NB4 (cell line): ENCODE measurements at places on chromosomes 13 and 19.

DNA sequence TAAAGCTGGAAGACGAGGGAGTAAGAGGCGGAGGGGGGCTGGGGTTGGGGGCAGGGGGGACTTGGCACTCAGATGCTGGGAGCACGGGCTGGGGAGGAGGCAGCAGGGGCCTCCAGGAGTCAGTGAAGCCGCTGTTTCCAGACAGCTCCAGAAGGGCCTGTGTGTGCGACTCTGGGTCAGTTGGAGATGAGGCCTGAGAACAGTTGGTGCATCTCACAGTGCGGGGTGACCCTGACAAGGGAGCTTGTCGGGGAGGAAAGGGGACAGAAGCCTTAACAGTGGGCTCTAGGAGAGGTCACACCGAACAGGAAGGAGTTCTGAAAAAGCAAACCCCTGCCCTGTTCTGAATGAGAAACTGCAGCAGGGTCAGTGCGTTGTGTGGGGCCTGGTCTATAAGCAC is 11.2 kb downstream of the NAXD start:
- DNase-seq: no peak

- no peak for DNase-seq
Measured at GRCh38 chr19:14525729-14526128, 3.7 kb upstream of the TECR start.

DNA sequence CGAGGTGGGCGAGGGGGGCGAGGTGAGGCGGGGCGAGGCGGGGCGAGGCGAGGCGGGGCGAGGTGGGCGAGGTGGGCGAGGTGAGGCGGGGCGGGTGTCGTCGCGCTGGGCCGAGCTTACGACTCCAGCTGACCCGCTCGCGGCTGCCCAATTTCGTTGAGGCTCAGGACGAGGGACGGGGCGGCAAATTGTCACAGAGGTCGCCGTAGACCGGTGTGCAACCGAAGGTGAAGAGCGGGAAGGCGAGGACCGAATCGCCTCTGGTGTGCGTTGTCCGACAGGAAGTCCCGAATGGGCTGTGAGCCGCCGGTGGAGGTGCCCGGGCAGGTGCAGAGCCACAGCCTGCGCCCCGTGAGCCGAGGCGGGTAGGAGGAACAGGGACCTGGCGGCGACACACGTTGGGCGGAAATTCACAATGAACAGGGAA is at the start of gene LACC1:
Gene LACC1 (plus strand): TSS at position 150 of the 427 bp plus-strand sequence. CDS start 1,082 bp downstream, outside the sequence.
- DNase-seq: peak; percentile 52

DNA sequence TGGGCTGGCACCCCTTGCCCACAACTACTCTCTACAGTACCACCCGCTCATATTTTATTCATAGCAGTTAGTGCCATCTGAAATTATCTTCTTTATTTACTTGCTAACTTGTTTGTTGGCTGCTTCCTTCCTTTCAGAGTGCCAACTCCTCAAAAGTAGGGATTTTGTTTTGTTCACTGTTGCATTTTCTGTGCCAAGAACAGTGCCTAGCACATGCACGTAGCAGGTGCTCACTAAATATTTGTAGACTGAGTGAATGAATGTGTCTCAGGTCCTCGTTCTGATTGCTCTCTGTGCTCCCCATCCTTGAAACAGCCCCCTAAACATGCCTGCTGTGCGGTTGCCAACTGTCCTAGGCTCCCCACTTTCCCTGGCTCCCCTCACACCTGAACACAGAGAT is 1.5 kb downstream of the GIPC1 start:
- DNase-seq: no peak

- no peak for DNase-seq
Measured at GRCh38 chr19:51559240-51559639, 11.8 kb upstream of the ZNF175 start.

GRCh38 chr19:4059891-4060620 is 6.6 kb downstream of the ZBTB7A start:
- peak; percentile 52 for DNase-seq

GRCh38 chr19:7590256-7590655 is 5.4 kb upstream of the CAMSAP3 start:
- DNase-seq: no peak

GRCh38 chr19:7104747-7105447 is 35.4 kb downstream of the ZNF557 start:
- DNase-seq: no peak

GRCh38 chr13:20119960-20120359 is 40.9 kb downstream of the GJA3 start:
- no peak for DNase-seq

DNA sequence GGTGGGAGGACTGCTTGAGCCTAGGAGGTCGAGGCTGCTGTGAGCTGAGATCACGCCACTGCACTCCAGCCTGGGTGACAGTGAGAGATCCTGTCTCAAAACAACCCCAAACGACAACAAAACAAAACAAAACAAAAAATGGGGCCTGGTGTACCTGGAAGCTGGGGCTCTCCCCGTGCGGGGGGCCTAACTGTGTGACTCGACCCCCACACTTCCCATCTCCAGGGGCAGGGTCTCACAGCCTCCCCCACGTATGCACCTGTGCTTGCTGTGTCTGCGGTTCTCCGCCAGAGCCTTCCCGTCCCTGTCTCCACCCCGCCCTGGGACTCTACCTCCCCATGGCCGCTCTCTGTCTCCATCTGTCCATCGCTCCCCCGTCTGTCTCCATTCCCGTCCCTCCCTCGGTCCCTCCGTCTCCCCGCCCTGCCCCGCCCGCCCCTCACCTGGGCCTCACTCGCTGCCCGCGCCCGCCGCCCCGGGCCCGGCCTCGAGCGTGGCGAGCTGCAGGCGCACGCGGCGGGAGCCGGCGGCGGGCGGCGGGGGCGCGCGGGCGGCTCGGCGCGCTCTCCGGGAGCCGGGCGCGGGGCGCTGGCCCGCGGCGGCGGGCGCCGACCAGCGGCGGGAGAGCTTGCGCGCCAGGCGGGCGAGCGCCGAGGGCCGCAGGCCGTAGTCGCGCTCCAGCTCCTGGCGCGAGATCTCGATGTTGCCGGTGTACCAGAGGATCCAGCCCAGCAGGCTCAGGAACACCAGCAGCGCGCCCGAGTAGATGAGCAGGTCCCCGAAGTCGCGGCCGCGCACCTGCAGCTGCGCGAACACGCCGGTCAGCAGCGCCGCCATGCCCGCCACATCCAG is 587 bp downstream of the TMEM238 start:
- peak; percentile 76 for DNase-seq

GRCh38 chr19:7597689-7598088 is 2.0 kb downstream of the CAMSAP3 start:
- no peak for DNase-seq

- DNase-seq: no peak
Measured at GRCh38 chr13:111575276-111575675, 254.8 kb downstream of the TEX29 start.

- no peak for DNase-seq
Measured at GRCh38 chr19:8935460-8935859, 74.7 kb downstream of the MUC16 start.

GRCh38 chr19:10151521-10151920 is 31.8 kb upstream of the EIF3G start:
- DNase-seq: no peak

GRCh38 chr19:14954071-14954655 is 12.9 kb downstream of the OR7C2 start:
- DNase-seq: peak; percentile 40

DNA sequence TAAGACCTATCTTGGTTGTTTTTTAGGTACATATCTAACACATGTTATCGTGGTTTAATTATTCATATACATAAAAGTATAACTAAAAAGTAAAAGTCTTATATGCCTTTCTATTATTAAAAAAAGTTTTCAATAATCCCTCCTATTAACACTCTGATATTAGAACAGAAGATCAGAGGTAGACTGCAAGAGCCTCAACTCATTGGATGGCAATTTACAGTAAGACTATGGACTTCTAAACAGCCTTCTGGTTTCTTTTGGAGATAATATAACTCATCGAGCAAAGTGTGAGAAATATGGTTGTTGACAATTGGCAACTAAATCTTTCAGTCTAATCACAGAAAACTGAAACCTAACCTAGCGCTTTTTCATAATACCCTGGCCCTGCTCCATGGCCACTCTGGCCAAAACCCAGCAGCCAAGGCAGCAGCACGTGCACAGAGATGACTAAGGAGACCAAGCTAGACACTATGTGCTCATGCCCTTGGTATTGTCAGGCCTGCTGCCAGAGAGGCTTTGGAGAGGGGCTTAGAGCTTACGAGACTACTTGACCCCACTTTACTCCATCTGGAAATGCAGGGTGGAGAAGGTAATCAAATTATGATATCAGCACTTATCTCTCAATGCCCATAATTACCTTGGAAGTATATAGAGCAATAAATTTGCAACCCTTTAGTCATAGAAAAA is 40.6 kb upstream of the EEF1AKMT1 start:
- no peak for DNase-seq

DNA sequence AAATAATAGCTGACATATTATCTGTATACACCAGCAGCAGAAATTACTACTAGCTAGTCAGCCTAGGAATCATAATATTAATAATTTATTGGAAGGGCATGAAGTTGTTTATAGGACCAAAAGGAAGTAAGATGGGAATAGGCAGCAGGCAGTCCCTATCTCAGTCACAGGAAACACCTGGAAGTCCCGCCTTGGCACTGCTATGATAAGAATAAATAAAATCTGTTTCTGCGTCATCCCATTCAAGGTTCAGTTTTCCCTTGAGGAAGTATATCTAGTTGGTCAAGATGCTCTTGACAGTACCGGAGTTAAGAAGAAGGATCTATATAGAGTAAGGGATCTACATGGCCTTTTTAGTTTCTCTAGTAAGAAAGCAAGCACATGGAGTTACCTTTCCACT is 830.8 kb downstream of the DIAPH3 start:
- DNase-seq: no peak

DNA sequence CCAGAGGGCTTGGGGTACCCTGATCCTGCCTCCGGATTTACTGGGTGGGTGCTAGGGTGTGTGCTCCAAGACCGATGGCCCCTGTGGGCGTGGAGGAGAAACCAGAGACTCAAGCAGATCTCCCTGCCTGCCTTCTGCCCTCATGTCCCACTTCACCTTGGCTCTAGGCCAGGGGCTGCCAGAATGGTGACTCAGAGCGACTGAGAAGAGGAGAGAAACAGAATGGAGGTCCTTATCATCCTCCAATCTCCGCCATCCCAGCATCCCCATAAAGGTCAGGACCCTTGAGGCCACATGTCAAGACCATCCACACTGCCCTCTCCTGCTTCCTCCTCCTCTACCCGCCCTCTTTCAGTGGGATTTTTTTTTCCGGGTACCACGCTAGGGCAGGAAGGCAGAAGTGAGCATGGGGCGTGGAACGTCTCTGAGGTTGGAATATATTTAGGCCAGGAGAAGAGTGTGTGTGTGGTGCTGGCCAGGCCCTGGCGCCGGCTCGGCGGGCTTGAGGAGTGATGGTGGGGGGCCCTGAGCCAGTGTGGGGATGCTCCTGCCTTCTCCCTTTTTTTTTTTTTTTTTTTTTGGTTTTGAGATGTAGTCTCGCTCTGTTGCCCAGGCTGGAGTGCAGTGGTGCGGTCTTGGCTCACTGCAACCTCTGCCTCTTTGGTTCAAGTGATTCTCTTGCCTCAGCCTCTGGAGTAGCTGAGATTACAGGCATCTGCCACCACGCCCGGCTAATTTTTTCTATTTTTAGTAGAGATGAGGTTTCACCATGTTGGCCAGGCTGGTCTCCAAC is 22.3 kb downstream of the IER2 start:
- peak; percentile 33 for DNase-seq

DNA sequence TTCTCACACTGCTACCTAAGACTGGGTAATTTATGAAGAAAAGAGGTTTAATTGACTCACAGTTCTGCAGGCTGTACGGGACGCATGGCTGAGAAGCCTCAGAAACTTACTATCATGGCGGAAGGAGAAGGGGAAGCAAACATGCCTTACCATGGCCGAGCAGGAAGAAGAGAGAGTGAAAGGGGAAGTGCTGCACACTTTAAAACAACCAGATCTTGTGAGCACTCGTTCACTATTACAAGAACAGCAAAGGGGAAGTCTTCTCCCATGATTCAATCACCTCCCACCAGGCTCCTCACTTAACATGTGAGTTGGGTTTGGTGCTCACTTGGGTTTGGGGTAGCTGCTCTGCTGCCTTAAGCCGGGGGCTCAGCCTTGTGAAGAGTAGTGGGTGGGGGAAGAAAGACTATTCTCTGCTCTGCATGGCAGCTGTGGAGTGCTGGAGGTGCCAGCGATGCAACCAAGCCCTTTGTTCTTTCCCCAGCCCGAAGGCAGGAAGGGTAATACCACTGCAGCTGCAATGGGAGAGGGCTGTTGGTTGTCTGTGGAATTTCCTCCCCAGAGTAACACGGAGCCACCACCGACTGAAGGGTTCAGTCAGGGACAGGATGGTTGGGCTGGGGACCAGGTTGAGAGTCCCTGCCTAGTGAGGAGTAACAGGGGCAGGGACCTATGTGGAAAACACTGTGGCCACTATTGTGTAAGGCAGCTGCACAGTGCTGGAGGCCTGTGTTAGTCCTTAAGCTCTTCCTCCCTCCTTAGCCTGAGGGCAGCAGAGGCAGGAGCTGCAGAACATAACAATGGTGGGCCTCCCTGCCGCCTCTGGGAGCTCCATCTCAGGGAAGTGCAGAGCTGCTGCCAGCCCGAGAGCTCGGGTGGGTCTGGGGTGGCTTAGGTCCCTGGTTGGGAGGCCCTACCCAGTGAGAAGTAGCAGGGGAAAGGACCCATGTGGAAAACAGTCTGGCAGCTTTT is 1262.5 kb downstream of the EFNB2 start:
- DNase-seq: peak; percentile 70

- peak; percentile 99 for DNase-seq
Measured at GRCh38 chr13:114065141-114065925, 67.1 kb downstream of the RASA3 start.

GRCh38 chr19:38055010-38055409 is 148.0 kb downstream of the SIPA1L3 start:
- peak; percentile 36 for DNase-seq

DNA sequence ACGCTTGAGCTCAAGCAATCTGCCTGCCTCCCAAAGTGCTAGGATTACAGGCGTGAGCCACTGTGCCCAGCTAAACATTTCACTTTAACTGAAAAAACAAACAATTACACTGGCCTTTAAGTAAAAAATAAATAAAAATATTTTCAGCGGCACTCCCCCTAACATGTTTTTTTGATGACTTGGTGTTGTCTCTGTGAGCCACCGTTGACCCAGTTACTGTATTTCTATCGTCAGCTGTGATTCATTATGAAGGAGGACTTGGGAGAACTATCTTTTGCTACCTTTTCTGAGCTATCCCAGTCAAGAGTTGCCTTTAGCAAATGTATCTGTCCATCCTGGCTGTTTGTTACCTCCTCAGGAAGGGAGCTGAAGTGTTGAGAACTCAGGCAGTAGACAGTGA is 18.5 kb upstream of the C19orf33 start:
- DNase-seq: no peak

DNA sequence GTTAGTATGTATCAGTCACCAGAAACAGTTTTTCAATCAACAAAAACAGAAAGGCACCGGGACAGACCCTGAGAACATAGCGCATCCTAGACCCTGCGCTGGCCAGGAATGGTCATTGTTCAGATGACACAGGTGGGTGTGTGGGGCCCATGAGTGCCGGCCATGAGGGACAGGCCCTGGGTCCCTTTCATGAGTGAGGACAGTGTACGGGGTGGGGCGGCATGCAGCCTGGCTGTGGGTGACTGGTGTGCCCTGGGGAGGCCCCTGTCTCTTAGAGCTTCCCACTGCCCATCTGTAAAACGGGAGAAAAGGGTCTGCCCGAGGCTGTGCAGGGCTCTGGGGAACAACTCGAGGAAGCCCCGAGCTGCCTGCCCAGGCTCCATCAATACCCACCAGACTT is 25.8 kb downstream of the PBX4 start:
- no peak for DNase-seq

GRCh38 chr19:6424195-6424938 is at the start of gene KHSRP:
TSS of gene KHSRP (minus strand) at chr19:6424811. CDS start at chr19:6424701, 110 bp downstream.
- peak; percentile 30 for DNase-seq

GRCh38 chr13:20901668-20902437 is 693 bp downstream of the XPO4 start:
- DNase-seq: peak; percentile 86

GRCh38 chr19:19305066-19305465 is 15.2 kb downstream of the SUGP1 start:
- no peak for DNase-seq
